ENCODE measurements at places on chromosomes 1 and 21. TPM values are rescaled to one million over a fixed set of nuclear protein-coding genes. Genes with fewer than 3 reads are reported as not detected.

NCF2 gene
- total RNA-seq = 8.7 TPM

HOOK1 gene
- 15.2 TPM for total RNA-seq

HSD3B1 gene
- not detected for total RNA-seq

PODN gene
- not detected for total RNA-seq

SH3D21 gene
- total RNA-seq = 33.0 TPM

Data from activated CD4-positive, alpha-beta T cell treated with anti-CD3 and anti-CD28 coated beads for 36 hours (primary cell).